CD4-positive, alpha-beta T cell treated with Interleukin-4 for 4 hours (primary cell): ENCODE measurements at places on chromosomes 3 and 15.

DNA sequence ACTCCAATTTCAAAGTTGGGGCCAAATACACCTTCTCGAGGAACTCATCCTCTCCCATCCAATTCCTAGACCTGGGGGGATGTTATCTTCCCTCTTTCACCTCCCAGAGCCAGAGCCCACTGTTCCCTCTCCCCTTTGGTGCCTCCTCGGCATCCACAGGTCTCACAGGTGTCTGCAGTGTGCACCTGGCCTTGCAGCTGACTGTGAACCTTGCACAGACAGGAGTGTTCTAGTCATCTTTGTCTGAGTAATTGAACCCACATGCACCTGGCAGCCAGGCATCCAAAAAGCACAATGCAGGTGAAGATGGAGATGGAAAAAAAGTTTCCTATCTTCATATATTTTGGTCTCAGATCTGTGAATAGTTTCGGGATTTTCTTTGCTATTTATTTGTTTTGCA, 30.8 kb downstream of the PCOLCE2 start:
- DNase-seq = no peak

DNA sequence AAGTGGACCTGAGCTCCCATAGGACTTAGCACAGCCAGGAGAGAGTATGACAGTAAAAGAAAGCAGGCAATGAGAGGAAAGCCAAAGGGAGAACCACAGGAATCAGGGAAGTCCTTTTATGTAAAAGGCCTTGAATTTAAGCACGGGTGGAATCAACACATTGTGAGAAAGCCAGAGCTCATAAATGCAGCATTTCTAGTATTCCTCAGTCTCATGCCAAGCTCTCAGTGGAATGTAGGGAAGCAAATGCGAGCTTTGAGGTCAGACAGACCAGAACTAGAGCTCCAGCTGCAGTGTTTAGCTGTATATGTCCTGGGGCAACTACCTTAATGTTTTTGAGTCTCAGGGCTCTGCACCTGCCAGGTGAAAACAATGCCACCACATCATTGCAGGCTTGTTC, 132.1 kb upstream of the TRIM42 start:
- DNase-seq = no peak

DNA sequence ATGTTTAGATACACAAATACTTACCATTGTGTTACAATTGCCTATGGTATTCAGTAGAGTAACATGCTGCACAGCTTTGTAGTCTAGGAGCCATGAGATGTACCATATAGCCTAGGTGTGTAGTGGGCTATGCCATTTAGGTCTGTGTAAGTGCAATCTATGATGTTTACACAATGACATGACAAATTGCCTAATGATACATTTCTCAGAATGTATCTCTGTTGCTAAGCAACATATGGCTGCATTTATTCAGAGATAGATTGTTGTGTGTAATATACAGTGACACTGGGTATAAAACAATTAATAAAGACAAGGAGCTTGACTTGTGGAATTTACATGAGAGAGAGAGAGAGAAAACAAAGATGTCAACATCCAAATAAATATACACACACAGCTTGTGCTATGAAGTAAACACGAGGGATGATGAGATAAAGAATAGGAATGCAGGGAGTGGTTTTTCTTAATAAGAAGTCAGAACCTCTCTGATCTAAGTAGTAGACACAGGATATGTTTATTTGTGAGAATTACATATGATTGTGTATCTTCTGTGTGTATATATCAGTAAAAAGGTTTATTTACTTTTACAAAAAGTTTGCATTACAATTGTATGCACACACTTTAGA, 110.0 kb downstream of the KCNAB1 start:
- no peak for DNase-seq

GRCh38 chr3:89101251-89101650, 6.2 kb upstream of the EPHA3 start:
- no peak for DNase-seq

GRCh38 chr3:190545191-190545590, 31.3 kb downstream of the IL1RAP start:
- DNase-seq = no peak

DNA sequence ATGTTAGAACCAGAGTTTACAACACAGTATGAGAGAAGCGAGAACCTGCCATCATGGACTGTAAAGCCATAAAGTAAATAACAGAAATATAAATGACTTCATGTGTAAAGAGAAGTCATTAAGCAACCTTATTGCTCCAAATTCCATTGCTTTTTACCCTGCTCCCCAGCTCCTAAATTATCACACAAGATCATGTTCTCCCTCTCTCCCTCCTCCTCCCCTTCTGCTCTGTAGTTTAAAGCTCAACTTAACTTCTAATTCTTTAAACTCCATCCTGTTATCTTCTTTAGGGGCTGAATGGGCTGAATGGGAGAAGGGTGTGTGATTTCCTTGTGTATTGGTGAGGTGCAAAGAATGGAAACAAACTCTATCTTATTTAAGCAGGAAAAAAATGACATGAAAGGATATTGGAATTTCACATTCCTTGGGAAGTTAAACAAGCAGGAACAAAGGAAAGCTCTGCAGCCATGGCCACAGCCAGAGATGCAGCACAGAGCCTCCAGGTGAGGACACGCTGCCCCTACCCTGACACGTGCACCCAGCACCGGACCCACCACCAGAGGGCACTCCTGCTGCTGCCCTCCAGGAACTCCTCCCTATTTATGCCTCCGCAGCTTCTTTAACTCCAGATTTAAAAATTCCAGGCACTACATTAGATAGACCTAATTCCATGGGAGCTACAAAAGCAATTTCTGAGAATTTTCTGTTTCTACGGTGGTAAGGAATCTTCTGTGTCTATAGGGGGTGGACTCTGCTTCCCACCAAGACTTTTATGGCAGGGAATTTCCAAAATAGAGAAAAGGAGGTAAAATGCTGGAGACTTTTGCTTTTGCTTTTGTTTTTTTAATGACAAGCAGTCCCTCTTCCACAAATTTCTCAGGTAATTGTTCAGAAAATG, 76.9 kb upstream of the ABI3BP start:
- DNase-seq = peak; percentile 41

DNA sequence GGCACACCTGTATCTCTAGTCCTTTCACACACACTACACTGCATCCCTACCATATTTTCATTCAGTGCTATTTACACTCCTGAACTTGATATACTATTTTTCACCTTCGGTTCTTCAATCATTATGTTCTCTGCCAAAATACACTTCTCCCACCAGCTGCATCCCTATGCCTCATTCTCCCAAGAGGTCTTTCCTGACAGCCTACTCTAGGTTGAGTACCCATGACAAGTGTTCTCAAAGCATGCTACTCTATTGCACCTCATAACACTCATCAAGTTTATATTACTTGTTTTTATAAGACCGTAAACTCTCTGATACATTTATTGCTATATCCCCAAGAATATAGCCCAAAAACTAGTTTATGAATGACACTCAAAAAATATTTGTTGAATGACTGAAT, 549.5 kb downstream of the PYDC2 start:
- no peak for DNase-seq

GRCh38 chr3:187267306-187267705, 24.2 kb downstream of the MASP1 start:
- no peak for DNase-seq

DNA sequence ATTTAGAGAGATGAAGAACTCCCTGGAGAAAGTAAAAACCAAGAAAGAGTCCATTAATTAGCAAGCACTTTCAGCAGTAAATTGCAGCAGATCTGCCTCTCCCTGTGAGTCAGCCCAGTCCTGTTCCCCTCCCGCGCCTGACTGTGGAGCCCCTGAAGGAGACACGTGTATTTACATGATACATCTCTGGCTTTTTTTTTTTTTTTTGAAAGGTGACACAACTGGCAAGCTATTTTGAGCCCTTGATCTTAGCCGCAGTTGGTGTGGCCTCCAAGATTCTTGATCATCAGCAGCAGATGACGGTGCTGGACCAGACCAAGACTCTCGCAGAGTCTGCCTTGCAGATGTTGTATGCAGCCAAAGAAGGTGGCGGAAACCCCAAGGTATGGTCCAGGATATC, 271.8 kb upstream of the TPM1 start:
- no peak for DNase-seq

DNA sequence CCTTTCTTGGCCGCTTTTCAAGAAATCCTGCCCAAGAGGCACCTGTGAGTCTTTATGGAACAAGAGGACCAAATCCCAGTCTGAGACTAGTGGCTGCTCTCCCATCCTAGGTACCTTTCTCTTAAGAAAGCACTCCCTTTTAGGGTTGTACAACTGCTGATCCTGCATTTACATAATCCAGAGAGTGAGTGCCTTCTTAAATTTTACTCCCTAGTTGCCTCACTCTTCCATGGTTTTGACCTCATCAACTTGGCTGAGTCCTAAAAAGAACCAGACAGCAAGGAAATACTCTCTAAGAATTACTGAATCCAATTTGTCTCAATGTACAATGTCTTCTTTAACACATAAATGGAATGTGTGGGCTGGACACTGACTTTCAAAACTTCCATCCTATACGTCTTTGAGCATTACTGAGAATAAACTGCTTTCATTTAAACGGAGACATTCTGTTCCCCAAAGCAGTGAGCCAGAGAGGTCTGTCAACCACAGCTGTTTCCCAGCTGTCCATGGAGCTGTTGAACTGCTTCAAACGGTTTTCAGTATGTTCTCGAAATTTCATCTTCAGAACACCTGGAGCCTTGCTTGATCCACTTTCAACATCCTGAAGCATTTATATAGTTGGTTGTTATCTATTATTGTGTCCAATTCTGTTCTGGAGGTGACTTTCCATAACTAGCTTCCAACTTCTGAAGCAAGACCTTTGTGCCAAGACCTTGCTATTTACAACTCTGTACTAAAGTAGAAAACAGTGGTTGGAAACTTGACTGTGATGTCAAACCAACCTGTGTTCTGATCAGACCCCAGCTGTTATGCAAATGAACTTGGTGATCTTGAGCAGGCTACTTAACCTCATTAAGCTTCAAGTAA, 179.1 kb downstream of the SLC9A9 start:
- no peak for DNase-seq

DNA sequence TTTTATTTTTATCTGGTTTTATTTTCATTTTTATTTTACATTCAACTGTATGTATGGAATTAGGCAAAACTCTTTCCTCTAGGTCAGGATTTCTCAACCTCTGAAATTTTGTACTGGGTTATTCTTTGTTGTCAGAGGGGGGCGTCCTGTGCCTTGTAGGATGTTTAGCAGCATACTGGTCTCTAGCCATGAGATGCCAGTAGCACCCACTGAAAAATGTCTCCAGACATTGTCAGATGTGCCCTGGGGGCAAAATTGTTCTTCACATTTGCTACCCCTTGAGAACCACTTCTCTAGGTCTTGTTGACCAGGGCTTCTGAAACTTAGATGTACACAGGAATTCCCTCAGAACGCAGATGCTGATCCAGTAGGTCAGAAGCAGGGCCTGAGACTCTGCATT, 5.4 kb downstream of the CHRNA5 start:
- DNase-seq = no peak

- DNase-seq = no peak
Measured at GRCh38 chr3:122942937-122943827, 84.4 kb downstream of the SEMA5B start.

DNA sequence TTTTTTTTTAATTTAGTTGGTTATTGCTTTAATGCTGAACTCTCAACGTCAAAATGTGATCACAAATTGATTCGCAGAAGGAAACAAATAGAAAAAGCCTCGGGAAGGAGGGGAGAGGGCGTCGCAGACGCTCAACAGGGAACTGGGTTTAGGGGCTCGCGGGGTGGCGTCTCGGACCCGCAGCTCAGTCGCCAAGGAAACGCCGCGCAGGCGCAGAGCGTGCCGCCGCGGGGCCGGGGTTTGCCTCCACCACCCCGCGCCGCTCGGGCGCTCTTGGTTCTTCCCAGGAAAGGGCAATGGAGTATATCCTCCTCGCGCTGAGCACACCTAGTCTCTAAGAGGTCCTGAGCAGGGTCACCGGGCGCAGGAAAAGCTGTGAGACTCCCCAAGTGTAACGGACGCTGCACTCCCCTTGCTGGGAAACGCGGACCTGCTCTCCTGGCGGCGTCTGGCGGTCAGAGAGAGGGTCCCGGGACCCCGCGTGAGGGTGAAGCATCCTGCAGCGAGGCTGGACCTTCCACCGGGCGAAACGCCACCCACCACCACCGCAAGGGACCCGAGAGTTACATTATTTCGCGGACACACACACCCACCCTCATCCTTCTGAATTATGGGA, 753 bp downstream of the PLCH1 start:
- no peak for DNase-seq

GRCh38 chr15:70035719-70036077, 62.0 kb downstream of the TLE3 start:
- peak; percentile 2 for DNase-seq

DNA sequence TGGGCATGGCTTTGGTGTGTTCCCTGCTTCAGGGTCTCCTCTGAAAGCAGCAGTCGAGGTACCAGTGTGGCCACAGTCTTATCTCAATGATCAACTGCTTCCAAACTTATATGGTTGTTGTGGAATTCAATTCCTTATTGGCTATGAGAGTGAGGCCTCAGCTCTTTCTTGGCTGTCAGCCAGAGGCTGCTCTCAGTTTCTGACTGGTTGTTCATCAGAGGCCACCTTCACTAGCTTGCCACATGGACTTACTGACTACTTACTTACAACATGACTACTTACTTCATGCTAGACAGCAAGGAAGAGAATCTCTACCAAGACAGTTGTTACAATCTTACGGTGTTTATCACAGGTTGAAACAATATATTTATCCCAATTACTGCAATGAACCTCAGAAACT, 789.2 kb downstream of the DIPK2A start:
- no peak for DNase-seq

- no peak for DNase-seq
Measured at GRCh38 chr15:91411586-91411985, 311.5 kb downstream of the SV2B start.

GRCh38 chr15:63234451-63234870, 42.9 kb upstream of the APH1B start:
- DNase-seq = no peak

DNA sequence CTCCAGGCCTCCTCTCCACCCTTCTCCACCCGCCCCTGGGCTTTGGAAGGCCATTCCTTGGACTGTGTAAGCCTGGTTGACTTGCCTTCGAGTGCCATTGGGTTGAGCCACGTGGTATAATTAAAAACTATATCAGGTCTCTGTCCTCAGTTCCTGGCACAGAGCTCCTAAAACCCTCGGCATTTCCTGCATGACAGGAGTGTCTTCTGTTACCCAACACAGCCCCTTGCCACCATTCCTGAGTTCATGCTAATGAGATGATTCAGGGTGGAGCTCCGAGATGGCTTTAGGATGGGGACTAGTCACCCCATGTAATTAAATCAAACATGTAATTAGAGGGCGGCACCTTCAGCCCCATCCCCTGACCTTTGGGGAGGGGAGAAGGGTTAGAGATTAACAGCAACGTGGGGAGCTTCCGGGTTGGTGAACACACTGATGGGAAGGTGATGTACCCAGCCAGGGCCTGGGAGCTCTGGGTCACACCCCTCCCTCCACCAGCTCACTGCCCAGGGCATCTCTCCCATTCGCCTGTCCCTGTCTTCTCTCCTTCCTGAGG, 256.4 kb downstream of the FAM43A start:
- no peak for DNase-seq

DNA sequence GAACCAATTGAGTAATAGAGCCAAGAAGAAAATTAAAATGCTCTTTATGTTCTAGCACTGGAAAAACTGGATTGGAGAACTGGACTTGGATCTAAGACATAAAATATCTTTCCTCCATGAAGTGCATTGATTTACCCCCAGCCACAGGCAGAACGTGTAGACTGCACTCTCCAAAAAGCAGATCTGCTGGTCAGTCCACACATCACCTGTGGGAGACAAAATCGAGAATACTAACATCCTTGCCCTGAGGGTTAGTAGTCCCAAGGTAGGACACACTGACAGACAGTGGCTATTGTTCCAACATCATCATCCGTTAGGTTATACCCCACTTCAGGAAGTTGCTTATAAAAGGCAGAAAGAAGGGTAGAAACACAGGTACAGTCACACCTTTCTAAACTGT, 257.1 kb upstream of the STT3B start:
- DNase-seq = no peak
